Choroid plexus epithelial cell (primary cell): ENCODE measurements at places on chromosomes 6 and 20.
A peak's percentile ranks its signal among the peaks of the same experiment; 100 is the strongest.

DNA sequence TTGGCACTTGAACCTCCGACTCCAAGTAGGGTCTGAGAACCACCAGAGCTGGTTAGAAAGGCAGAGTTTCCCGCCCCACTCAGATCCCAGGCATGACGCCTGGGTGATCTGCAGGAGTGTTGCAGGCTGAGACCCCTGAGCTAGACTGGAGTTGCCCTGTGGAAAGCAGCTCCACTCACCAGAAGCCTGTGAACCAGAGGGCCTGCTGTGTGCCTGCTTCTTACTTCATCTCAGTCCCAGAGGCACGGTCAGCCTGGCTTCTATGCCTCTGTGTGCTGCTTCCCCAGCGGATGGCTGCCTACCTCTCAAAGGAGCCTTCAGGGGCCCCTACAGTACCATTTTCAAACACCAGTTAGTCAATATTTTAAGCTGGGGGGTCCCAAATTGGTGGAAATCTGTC is 15.6 kb upstream of the CCN6 start:
- peak; percentile 53 for DNase-seq

DNA sequence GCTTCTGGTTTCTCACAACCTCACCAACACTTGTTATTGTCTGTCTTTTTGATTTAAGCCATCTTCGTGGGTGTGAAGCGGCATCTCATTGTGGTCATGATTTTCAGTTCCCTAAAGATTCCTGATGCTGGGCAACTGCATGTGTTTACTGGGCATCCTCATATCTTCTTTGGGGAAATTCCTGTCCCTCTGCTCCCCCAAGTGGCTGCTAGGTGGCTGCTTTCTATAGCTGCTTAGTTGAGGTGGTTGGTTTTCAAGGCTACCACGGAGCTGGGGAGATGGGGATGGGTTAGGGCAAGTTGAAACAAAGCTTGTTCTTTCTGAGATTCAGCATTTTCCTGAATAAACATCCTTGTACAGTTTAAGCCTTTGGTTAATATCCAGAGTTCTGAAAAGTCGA is 403.9 kb upstream of the SULF2 start:
- DNase-seq, result peak; percentile 49

- DNase-seq, result peak; percentile 86
Observed at GRCh38 chr6:111743862-111744692, 129.2 kb downstream of the FYN start.

GRCh38 chr6:89237158-89237557 is 20.0 kb upstream of the GABRR1 start:
- DNase-seq, result no peak

DNA sequence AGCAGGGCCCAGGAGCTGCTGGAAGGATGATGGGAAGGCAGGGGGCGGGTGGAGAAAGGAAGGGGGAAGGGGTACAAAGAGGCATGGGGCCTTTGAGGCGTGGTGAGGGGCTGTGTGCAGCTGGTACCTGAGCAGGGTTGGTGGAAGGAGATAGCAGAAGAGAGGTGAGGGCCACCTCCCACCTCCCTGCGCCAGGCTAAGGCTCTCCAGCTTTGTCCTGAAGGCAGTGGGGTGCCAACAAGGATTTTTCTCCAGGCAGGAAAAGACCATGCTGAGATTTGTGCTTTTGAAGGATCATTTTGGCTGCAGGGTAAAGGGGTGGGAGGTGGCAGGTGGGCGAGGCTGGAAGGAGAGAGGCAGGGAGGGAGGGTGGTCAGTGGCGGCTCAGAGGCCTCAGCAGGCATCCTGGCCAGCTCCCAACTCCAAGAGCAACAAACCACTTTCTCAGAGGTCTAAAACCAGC is 40.8 kb downstream of the NOL4L start:
- no peak for DNase-seq

DNA sequence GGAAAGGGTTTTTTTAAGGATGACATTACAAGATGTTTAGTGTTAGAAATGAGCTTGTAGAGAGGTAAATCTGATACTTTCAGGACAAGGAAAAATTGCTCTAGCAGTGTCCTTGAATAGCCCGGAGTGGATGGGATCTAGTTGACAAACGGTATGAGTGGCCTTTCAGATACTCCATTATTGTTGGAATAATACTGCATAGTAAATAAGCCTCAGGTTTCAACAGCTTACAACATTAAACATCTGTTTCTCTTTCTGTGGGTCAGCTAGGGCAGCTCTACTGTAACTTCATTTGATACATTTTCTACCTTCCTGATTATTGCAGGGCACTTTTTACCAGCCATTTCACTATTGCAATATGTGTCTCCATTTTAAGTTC is 118.0 kb downstream of the B3GAT2 start:
- DNase-seq, result peak; percentile 27

DNA sequence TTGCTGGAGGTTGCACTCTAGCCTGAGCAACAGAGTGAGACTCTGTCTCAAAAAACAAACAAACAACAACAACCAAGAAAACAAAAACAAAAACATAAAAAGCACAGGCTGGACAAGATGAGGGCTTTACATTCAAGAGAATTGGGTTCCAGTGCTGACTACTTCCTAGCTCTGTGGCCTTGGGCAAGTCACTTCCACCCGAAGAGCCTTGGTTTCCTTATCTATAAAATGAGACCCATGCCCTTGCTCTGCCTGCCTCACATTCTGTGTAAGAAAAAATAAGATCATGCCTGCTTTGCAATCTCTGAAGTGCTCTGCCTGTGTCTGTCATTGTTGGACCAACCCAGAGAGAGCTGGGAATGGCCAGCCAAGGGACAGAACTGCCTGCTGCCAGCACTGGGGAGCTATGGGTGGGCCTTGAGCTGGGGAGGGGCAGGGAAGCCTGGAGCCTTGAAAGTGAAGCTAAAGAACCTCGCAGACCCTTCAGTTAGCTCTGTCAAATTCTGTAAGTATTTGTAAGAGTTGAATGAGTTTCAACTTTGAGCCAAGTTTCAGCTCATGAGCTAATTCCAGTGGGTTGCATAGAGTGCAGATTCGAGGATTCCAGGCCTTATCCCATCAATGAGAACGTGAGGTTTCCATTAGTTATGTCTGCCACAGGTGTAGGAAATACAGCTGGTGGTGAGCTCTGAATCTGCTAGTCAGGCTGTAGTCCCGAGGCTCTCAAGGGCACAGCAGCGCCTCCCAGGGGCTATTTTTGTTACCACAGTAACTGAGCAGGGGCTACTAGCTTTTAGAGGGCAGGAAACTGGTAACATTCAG is 93.2 kb downstream of the DLGAP4 start:
- DNase-seq, result peak; percentile 56

DNA sequence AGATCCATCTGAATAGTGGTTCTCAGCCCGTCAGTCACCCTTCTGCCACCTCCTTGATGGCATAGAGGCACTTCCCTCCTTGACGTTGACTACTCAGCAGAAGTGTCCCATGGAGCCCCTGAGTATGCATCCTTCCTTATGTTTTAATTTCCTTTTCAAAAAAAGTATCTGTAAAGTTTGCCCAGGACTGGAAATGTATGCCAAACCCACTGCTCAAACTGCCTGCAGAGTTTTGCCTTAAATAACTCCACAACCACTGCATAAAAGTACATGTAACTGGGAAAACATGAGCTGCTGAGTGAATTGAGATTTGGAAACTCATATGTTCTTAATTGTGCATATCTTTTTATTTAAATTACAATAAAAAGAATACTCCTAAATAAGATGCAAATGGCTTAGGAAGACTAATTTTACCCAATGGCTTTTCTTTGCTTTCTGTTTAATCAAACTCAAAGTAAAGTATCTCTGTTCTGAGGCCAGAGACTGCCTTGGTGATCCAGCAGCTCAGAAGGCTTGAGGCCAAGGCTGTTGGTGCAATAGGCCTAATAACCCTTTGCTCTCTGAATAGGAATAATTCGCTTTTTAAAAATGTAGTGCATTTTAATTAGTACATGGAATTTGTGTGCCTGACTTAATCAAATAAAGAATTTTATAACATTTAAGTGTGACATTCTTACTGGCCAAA is 90.4 kb downstream of the FNDC1 start:
- DNase-seq, result no peak

DNA sequence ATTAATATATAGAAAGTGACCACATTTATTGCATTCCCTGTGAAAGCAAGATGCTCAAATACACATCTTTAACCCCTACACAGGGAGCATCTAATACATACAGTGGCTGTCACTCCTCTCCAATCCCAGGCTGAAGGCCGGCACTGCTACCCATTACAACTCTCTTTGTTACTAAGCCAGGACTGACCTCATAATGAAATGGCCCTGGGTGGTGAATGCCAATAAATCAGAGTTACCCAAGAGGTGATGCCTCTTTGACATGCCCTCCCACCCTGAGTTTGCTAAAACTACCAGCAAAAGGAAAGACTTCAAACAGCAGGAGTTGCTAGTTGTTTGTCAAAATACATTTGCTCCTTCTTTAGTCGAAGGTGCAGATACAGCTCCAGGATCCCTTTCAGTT is 214.2 kb downstream of the FOXA2 start:
- no peak for DNase-seq

GRCh38 chr6:71420095-71420692 is 131.6 kb downstream of the OGFRL1 start:
- DNase-seq, result peak; percentile 35

- DNase-seq, result peak; percentile 61
Observed at GRCh38 chr6:43009124-43009523, 4.6 kb downstream of the MEA1 start.

DNA sequence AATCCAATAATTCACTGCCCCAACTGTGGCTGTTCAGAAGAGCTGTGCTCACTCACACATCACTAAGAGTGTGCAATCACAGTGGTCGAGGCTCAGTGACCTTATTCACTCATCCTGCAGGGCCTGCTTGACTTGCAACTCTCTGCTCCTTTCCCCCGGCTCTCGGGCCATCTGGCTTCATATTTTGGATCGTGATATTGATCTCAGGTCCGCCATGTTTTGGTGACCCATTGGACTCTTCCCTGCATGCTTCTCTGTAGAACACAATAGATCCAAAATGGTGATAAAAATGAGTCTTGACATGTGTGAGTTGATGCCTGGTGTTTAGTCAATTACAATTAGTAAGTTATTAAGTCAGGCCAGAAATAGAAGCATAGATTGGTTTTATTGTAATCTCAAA is 313.9 kb upstream of the SOX4 start:
- no peak for DNase-seq

DNA sequence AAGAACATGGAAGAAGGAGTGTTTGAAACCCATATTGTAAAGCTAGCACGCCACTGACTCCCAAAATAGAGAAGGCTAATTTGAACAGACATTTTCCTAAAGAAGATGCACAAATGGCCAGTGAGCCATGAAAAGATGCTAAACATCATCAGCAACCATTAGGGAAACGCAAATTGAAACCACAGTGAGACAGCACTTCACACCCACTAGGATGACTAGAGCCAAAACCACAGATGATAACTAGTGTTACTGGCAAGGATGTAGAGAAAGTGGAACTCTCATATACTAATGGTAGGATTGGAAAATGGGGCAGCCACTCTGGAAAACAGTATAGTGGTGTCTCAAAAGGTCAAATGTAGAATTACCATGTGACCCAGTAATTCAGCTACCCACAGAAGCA is 58.2 kb downstream of the BMP7 start:
- no peak for DNase-seq

GRCh38 chr20:44861531-44862006 is 23.9 kb upstream of the YWHAB start:
- DNase-seq, result peak; percentile 31

DNA sequence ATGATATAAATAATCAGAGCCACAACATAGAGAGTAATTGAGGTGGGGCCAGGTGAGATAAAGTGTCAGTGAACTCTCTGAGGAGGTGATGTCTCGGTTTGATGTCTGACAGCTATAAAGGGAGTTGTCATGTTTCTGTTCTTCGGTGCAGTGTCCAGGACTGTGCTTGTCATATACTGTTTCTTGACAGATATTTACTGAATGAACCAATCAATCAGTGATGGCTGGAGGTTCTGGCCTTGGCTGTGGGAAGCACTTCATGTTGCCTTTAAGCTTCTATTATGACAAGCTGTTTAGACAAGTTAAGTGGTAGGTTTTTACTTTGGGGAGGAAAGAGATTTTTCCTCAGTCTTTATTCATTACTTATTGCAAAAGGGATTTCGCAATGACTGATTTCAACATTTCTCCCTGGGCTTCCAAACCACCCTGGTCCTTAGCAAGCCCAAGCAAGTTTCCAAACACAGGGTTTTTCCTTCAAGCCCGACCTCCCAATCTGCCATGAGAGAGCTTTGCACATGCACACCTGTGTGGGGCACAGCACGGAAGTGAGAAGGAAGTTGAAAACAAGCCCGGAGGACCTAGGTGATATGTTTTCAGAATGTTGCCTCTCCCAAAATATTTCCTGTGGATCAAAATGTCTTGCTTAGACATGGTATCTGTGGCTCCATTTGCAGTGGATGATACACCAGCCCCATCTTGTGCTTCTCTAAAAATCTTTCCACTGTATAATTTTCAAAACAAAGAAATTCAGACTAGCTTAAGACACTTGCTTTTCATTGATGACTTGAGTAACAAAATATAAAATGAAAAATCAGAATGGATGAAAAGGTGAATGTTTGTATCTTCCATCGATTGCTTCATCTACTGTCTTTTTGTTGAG is 567.3 kb upstream of the BTBD3 start:
- DNase-seq, result peak; percentile 84

GRCh38 chr6:12916006-12916405 is 199.4 kb downstream of the PHACTR1 start:
- no peak for DNase-seq

DNA sequence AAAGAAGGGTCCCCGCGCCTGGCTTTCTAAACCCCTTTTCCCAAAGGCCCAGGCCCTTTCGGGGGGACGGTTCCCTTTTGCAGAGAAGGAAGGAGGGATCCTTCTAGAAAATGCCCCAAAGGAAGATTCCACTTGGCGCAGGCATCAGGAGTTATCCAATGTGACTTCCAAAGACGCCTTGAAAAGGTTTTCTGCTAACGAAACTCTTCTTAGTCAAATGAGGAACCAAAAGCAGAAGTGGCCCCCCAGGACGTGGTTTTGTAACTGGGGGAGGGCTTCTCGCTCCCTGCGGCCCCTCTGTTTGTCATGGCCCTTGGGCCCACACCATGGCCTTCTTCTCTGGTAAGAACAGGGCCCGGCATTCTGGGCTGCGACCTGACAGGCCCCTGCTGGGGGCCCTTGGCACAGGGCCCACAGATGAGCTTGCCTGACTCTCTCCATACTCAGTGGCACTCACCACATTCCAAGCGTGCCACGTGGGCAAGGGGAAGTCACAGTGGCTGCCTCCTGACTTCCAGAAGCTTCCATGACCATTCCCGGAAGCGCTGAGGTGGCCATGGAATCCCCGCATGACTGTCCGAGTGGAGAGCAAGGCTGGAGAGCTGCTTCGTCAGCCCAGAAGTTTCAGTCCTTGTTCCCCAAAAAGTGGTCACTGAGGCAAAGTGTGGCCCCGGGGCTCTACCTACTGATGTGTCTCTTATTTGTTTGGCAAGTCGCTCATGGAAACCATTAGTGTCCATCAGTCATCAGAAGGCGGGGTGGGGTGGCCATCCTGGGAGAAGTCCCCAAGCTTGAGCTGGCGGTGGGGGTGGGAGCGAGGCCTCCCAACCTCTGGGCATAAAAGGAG is 834 bp upstream of the CTSZ start:
- no peak for DNase-seq

GRCh38 chr6:7594579-7595125 is 4.7 kb downstream of the SNRNP48 start:
- no peak for DNase-seq
